ENCODE measurements at places on chromosomes 7 and 10.

DNA sequence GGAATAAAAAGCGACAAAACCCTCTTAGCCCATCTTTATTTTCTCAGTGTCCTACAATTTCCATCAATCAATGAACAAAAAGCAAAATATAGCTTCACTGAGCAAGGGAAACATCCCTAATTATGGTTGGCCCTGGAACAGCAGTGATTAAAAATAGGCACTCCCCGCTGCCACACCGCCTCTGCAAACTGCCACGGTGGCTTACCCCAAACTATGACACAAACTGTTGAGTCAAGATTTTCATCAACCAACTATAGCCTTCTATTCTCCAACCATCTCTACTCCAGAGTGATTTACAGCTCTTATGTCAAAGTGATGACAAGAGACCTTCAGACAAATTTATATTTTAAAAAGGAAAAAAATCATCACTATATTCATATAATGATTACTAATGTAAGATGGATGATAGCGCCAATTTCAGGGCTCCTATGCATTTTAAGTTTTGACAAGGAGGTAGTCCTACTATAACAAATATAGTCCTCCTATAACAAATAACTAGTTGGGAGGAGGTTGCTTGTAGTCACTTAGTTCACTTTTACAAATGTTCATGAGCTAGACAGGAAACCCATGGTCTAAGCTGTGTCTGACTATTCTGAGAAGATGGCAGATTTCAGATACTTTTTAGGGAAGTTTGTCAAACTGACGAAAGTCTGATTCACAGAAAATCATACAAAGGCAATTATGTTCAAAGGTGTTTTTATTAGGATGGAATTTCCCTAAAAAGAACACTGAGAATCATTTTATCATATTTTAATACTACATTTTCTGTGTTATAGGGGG, 26.3 kb downstream of the DENND11 start:
- peak; percentile 29 for DNase-seq

DNA sequence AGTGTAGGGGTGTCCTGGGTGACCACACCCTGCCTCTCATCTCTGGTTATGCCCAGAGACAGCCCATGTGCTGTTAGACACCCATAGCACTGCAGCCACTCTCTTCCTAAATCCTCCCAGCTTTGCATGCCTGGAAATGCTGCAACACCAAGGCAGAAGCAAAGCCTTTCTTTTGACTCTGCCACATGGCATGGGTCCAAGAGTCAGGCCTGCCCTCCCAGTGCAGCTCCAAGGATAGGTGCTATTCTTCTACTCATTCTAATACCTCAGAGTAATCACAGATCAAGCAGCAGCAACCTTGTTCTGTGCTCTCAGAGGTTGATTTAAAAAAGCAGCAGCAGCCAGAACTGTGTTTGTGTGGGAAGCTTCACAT, 23.4 kb downstream of the FRMPD2 start:
- DNase-seq = no peak

GRCh38 chr10:32680803-32681557, 235.0 kb downstream of the CCDC7 start:
- no peak for DNase-seq

GRCh38 chr10:69318867-69319727, 40.8 kb downstream of the HK1 start:
- DNase-seq = no peak

DNA sequence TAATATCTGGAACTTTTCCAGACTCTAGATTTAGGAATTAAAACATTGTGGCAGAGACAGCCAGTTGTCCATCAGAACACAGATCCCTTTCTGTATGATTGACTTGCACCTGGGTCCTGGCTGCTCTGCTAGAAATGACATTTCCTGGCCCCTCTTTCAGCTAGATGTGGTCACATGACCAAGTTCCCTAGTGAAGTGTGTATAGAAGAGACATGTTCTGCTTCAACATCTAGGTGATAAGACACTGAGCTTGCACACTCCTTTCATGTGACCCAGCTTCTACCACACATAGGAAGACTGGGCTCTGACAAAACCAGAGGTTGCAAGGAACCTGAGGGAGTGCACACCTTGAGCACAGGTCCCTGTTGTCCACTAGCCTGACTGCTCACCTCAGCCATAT, 22.8 kb upstream of the DYNC1I1 start:
- no peak for DNase-seq

GRCh38 chr7:154640266-154640865, 362.6 kb downstream of the PAXIP1 start:
- peak; percentile 25 for DNase-seq

- no peak for DNase-seq
These were observed 196.9 kb upstream of the CNTNAP2 start for GRCh38 chr7:145919712-145920111.

- peak; percentile 94 for DNase-seq
These were observed 2.2 kb upstream of the HIP1 start for GRCh38 chr7:75740846-75741497.

DNA sequence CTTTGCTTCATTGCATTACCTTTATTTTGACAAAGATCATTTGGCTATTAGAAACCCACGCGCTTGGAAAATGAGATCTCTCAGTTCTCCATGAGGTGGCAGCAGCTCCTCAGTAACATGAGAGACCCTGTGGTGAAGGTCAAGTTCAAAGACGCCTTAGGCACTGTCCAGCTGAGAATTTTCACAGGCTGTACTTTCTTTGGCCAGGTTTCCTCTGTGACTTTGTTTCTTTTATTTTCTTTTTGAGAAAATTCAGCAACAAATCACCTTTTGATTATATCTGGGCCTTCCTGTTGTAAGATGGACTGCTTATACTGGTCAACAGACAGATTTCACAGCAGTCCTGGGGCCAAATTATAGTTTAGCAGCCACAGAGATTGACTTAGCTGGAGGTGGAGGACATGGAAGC, 54.5 kb downstream of the RAB18 start:
- peak; percentile 55 for DNase-seq

- DNase-seq = no peak
These were observed 44.0 kb upstream of the ZMIZ1 start for GRCh38 chr10:79024720-79025198.

- DNase-seq = no peak
These were observed 12.1 kb downstream of the ASB13 start for GRCh38 chr10:5654218-5654755.

- no peak for DNase-seq
These were observed 294.4 kb upstream of the MKI67 start for GRCh38 chr10:128420623-128421022.

DNA sequence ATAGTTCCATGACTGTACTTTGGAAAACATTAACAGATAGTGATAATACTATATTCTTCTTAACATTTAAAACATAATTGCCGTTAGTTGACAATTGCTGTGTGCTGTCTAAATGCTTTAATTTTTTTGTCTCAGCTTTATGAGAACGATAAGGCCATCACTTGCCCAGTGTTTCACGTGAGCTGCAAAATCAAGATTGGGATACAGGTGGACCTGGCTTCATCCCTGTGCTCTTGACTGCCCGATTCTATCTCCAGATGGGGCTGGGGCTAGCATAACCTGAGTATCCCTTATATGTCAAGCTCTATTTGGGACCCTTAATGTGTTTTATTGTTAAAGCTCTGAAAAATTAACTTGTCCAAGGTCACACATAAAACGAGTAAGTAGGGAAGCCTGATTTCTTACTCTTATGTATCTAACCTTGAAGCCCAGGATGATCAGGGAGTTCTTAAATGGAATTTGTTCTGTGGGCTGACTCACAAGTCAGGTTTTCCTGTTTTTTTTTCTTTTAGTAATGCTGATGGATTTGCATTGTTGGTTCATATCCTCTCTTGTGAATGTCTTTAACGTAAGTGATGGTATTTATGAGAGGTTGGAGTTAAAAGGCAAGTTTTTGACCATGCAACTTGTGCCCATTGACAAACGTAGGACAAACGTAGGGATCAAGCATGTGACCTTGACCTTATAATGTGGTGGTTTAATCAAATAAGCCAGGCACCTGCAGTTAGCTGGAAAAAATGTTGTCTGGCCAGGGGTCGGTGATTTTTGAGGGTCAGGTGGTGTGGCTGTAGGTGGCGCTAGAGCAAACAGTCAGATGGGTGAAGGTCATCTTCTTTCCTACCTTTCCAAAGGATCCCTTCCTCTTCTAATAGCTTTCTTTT, 3.6 kb downstream of the PRKAR2B start:
- DNase-seq = no peak

DNA sequence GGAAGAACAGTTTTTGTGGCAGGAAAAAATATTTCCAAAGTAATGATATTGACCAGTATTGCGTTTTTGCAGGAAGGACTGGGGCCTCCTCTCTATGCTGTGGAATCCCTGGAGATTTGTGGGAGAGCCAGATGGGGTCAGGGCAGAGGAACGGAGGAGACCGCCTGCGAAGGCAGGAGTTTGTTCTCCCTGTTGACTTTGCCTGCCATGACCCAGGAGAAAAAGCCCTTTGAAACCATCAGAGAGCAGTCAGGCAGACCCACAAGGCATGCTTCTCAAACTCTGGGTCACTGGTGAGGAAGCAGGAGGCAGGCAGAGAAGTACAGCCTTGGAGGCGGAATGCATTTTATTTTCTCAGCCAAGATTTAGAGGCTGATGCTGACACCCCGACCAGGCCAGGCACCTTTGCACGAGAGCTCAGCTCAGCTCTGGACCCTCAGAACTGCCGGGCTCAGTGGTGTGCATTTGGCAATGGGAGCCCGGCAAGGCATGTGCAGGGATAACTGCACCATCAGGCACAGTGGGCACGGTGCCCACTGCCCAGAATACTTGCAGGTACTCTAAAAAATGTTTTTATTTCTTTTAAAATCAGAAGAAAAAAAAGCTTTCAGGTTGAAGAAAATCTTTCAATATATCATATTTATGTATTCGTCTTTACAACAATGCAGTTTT, 410.4 kb downstream of the RPS24 start:
- peak; percentile 52 for DNase-seq

DNA sequence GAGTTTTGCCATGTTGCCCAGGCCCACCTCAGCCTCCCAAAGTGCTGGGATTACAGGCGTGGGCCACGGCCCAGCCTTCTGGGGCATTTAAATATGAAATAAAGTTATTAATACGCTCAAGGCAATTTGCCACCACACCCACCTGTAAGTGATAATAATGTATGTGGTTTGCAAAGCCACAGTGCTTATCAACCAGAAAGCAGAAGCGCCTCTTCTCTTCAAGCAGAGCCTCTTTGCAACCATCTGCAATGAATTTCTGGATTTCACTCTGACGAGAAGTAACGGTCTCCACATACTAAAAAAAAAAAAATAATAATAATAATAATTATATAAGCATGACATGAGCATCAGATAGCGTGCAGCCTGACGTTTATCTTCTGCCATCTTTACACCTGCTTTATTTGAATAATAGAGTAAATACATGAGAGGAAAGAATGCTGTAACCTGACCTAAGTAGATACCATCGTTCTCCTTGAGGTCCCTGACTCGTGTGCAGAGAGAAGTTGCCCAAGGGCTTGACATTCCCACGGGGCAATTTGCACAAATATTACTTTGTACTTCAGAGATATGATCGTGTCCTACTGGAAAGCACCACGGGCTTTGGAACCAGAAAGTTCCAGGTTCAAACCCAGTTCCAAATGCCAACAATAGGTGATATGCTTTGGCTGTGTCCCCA, 34.0 kb downstream of the BRI3 start:
- DNase-seq = no peak

- no peak for DNase-seq
These were observed 452.4 kb upstream of the PHF14 start for GRCh38 chr7:10521306-10521705.

DNA sequence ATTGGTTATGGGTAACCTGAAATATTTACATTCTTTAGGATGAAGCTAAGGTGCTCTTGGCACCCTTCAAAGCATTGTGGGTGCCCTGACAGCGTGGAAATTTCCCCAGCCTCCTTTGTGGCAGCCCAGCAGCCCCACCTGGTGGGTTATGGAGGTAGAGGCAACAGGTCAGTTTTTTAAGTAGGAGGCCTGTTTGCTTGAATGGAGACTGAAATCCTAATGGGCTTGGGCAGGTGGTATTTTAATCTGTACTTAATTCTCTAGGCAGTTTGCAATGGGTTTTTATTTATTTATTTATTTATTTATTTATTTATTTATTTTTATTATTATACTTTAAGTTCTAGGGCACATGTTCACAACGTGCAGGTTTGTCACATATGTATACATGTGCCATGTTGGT, 139.4 kb downstream of the EPC1 start:
- peak; percentile 54 for DNase-seq

DNA sequence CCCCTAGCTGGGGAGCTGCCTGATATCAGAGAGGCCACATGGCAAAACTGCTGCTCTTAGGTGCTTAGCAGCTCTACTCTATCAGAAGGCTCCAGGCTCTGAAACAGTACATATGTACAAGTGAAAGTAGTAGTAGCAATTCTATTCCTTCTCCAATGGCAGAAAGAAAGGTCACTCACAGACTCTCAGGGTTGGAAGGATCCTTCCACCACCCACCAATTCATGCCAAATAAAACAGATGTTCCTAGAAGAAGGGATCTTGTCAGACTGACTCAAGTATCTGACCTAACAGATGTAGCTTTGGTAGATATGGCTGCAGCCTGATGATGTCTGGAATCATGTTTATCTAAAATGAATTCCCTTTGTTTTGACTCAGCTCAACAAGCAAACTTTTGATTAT, 8.0 kb upstream of the ALDH18A1 start:
- DNase-seq = no peak

DNA sequence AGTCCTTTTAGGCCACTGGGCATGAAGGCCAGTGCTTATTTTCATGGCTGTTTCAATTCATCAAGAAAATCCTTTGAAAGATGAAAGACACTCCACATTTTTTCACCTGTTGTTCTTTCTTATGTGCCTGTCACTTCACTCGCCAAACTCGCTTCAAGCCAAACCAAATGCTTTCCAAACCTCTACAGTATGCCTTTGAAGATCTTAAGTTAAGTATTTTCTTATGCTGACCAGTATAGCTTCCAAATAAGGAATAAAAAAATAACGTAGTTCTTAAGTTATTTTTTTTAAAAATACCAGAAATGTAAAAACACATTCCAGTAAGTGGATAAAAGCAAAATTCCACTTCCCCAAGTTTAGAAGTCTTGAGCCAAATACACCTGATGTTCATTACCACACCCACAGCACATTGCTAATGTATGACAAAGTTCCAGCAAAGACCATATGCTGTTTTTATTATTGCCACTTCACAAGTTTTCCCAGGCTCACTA, 186.1 kb downstream of the MTERF1 start:
- DNase-seq = no peak

GRCh38 chr7:96075510-96076349, 246.2 kb downstream of the SLC25A13 start:
- DNase-seq = peak; percentile 46

GRCh38 chr7:80859272-80859970, 59.4 kb downstream of the SEMA3C start:
- DNase-seq = no peak

DNA sequence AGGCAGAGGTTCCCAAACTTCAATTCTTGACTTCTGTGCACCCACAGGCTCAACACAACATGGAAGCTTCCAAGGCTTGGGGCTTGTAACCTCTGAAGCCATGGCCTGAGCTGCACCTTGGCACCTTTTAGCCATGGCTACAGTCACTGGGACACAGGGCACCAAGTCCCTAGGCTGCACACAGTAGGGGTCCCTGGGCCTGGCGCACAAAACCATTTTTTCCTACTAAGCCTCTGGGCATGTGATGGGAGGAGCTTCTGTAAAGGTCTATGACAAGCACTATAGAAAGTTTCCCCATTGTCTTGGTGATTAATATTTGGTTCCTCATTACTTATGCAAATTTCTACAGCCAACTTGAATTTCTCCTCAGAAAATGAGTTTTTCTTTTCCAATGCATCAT, 420.9 kb upstream of the GRM3 start:
- DNase-seq = no peak

All from NB4 (cell line).